ENCODE measurements at places on chromosomes 1 and 21.

GRCh38 chr1:75589637-75590036, 21.3 kb downstream of the SLC44A5 start:
- no peak for DNase-seq
- no peak overlapping the region for H3K4me3 ChIP-seq
- H3K27ac ChIP-seq = no peak overlapping the region
- H3K36me3 ChIP-seq = no peaks in the 10 kb centered on the region
- no peaks in the 10 kb centered on the region for H3K27me3 ChIP-seq

DNA sequence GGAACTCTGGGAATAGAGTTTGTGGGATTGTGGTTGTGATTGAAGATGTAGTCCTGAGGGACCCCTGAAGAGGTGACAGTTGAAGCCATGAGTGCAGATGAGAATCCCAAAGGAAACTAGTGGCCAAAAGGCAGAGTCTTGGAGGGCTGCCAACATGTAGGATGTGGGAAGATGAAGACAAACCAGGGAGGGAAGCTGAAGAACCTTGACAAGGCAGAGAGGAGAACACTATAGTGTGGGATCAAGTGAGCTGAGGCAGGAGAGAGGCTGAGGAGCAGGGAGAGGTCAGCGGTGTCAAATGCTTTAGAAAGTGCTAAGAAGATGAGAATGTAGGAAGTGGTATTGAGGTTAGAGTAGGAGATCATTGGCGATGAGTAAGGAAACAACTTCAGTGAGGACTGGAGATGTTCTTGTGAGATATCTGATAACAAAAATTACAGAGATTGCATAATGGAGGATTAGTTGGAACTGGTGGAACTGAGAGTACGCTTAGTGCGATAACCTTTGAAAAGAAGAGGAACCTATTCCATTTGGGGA, 88.5 kb upstream of the VCAM1 start:
- DNase-seq = no peak
- no peaks in the 10 kb centered on the region for H3K27me3 ChIP-seq
- H3K36me3 ChIP-seq = no peaks in the 10 kb centered on the region
- H3K4me3 ChIP-seq = no peak overlapping the region
- H3K27ac ChIP-seq = no peak overlapping the region
- H3K4me1 ChIP-seq = no peaks in the 10 kb centered on the region

DNA sequence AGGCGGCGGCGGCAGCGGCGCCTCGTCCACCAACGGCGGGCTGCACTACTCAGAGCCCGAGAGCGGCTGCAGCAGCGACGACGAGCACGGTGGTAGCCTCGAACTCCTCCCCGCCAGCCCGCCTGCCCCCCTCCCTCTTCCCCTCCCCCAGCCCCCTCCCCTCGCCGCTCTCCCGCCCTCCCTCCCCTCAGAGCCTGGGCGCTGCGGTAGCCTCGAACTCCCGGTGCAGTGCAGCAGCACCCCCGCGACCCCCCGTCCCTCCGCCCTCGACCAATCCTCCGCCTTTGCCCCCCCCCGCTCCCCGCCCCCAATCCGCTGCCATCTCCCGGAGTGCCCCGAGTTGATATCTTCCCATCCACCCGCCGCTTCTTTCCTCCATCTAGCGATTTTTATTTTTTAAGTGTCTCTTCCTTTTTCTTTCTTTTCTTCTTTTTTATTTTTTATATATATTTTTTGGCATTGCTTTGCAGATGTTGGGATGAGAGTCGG, 516 bp downstream of the RCOR3 start:
- peaks cover 31% of the 10 kb centered on the region for H3K4me1 ChIP-seq
- peak overlapping the region; percentile 96 for H3K4me3 ChIP-seq
- H3K27ac ChIP-seq = peak overlapping the region; percentile 99
- no peak for DNase-seq

DNA sequence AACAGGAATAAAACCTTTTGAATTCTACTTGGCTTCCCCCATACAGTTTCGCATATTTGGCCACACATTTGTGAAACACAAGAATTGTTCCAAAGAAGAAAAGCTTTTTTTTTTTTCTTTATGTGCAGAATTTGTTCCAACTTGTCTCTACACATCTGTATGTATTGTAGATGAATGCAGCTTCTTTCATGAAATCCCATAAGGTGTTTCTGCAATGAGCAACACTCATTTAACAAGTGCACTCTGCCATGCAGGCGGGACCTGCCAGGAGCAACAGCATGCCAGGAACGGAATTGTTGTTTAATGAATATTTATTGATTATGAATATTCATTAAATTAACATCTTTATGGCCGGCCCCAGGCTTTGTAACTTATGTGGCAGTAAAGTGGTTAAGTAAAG, 1075.0 kb downstream of the TTLL7 start:
- DNase-seq = no peak
- no peaks in the 10 kb centered on the region for H3K27me3 ChIP-seq

GRCh38 chr1:16999863-17000262, 11.9 kb downstream of the ATP13A2 start:
- no peak overlapping the region for H3K27ac ChIP-seq
- H3K27me3 ChIP-seq = no peaks in the 10 kb centered on the region
- no peak for DNase-seq

- no peaks in the 10 kb centered on the region for H3K36me3 ChIP-seq
- no peak overlapping the region for H3K27ac ChIP-seq
- no peak overlapping the region for H3K4me3 ChIP-seq
- no peak for DNase-seq
- H3K4me1 ChIP-seq = no peaks in the 10 kb centered on the region
These were observed 23.2 kb upstream of the CHIT1 start for GRCh38 chr1:203252678-203253077.

DNA sequence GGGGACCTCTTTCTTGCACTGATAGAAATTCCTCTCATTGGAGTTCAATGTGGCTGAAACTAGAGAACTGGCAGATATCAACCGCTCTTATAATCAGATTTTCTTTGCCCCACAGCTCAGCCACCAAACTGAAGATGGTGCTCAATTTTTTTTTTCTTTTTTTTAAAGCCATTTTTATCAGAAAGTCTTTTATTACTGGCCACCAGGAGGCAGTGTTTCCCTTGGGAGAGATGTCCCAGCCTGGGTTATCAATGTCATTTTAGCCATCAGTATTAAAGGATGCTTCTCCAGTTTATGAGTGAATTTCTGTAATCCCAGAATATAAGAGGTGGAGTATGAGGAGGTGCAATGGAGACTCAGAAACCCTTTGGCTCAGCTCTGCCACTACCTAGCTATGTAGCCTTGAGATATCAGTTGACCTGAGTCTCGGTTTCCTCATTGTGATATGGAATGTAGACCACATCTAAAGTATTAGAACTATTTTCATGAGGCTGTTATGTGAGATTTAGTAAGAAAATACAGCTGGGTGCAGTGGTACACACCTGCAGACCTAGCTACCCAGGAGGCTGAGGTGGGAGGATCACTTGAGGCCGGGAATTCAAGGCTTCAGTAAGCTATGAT, 27.6 kb downstream of the CD244 start:
- H3K36me3 ChIP-seq = no peaks in the 10 kb centered on the region
- H3K27me3 ChIP-seq = no peaks in the 10 kb centered on the region
- H3K27ac ChIP-seq = no peak overlapping the region
- no peak overlapping the region for H3K4me3 ChIP-seq
- peaks cover 10% of the 10 kb centered on the region for H3K4me1 ChIP-seq

DNA sequence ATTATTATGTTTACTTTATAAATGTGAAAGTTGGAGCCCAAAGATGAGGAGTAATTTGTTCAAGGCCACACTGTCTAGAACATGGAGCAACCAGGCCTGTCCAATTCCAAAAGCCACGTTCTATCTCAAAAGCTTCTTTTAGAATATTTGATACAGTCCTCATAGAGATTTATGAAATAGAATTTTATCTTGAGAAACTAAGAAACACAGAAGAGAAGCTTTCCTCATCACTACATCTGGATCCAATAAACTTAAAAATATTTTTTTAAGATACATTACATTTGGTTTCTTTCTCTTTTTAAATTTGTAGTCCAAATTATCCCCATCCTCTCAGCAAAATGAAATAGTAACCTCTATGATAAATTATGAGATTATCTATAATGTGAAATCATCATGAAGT, 58.9 kb downstream of the DDAH1 start:
- no peaks in the 10 kb centered on the region for H3K27me3 ChIP-seq
- no peaks in the 10 kb centered on the region for H3K36me3 ChIP-seq
- H3K4me1 ChIP-seq = peaks cover 35% of the 10 kb centered on the region
- DNase-seq = no peak
- no peak overlapping the region for H3K4me3 ChIP-seq
- H3K27ac ChIP-seq = no peak overlapping the region

GRCh38 chr21:21682172-21682571, 684.0 kb downstream of the NCAM2 start:
- no peaks in the 10 kb centered on the region for H3K4me1 ChIP-seq
- H3K36me3 ChIP-seq = no peaks in the 10 kb centered on the region
- H3K4me3 ChIP-seq = no peak overlapping the region
- no peak overlapping the region for H3K27ac ChIP-seq
- no peak for DNase-seq
- H3K27me3 ChIP-seq = no peaks in the 10 kb centered on the region

DNA sequence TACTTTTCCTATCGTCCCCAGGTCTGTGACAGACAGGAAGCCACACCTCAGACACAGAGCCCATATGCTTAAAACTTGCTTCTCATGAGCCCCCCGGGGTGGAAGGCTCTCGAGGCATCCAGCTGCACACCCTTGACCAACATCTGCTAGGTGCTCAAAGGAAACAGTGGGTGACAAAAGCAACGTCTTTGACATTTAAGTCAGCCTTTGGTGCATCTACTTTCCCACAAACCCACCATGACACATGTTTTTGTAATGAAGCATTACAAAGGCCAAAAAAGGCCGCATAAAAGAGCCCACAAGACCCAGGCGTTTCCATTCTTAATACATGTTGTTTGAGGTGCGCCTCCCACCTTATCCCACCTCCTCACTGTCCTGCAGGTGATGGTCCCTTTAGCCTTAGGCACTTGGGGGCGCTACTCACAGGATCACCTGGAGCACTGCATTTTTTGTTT, 11.8 kb upstream of the FASLG start:
- no peak overlapping the region for H3K27ac ChIP-seq
- H3K4me1 ChIP-seq = no peaks in the 10 kb centered on the region
- no peak overlapping the region for H3K4me3 ChIP-seq
- H3K36me3 ChIP-seq = no peaks in the 10 kb centered on the region
- no peak for DNase-seq

- no peak overlapping the region for H3K4me3 ChIP-seq
- no peak for DNase-seq
- peaks cover 10% of the 10 kb centered on the region for H3K4me1 ChIP-seq
These were observed 7.6 kb upstream of the C1orf174 start for GRCh38 chr1:3907621-3908165.

DNA sequence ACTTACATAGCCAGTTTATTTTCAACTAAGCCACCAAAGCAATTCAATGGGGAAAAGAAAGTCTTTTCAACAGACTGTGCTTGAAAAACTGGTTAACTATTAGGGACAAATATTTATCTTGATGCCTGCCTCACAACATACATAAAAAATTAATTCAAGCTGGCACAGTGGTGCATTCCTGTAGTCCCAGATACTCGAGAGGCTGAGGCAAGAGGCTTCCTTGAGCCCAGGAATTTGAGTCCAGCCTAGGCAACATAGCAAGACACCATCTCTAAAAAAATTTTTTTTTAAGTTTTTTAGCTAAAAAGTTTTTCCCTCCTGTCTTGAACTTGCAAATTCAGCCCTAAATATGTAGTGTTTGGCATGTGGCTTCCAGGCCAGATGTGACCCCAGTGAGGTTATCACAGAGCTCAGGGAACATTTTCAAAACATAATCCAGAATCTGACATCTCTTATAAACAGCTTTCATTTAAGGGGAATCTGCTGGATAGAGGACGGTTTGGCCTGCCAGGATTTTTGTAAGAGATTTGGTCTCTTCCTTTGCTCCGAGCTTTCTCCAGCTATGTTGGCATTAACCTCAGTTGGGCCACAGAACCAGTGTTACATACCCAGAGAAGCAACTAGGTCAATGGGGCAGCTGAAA, 46.4 kb downstream of the COL6A1 start:
- H3K36me3 ChIP-seq = no peaks in the 10 kb centered on the region
- no peaks in the 10 kb centered on the region for H3K27me3 ChIP-seq
- peak overlapping the region; percentile 84 for H3K27ac ChIP-seq

- peak overlapping the region; percentile 47 for H3K4me3 ChIP-seq
- H3K4me1 ChIP-seq = peaks cover 71% of the 10 kb centered on the region
- no peaks in the 10 kb centered on the region for H3K27me3 ChIP-seq
- H3K36me3 ChIP-seq = no peaks in the 10 kb centered on the region
- DNase-seq = no peak
These were observed 95.6 kb downstream of the RGS2 start for GRCh38 chr1:192904438-192904895.

DNA sequence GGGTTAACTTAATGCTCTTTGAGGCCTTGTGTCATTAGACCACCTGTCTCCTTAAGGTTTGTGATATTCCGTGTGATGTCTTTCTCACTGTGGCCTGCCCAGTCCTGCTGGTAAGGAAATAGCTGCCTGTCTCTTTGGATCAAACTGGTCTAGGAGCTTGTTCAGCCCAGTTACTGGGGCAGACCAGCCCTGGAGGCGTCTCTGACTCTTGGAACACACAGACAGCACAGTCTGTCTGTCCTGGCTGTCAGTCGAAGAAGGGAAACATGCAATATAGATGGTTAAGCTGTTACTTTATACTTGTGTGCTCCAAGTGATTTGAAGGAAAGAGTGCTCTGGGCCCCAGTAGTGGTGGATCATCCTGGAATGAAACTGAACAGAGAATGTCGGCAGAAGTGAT, 20.4 kb downstream of the PBX1 start:
- peaks cover 29% of the 10 kb centered on the region for H3K4me1 ChIP-seq
- no peaks in the 10 kb centered on the region for H3K27me3 ChIP-seq
- peak overlapping the region; percentile 90 for H3K27ac ChIP-seq
- DNase-seq = no peak
- H3K36me3 ChIP-seq = peaks cover 12% of the 10 kb centered on the region

DNA sequence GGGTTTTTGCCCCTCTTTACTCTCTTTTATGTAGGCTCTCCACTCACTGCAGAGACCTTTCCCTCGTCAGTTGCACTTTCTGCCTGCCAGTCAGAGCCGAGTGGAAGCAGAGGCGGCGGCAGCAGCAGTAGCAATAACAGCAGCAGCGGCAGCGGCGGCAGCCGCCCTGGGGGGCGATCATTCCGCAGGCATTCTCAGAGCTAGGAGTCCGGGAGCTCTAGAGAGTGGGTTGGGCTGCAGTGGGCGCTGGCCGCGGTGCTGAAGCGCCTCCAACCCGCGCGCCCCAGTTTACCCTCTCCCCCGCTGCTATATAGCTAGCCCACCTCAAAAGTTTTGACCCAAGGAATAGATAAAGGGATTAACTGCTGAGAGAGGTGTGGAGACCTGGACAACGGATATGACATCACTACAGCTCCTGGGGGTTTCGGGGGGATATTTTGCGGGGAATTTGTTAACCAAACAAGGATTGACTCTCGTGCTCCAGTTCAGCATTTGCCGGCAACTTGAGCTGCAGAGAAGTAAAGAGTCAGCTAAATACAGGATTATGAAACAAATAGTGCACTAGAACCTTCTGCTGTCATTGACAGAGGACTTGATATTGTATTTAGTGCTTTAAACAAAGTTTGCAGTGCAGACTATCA, at the start of gene OLFM3:
TSS of gene OLFM3 (minus strand) at position 102 of the 641 bp plus-strand sequence.
- DNase-seq = no peak
- H3K36me3 ChIP-seq = no peaks in the 10 kb centered on the region
- H3K27ac ChIP-seq = no peak within 1 kb of the TSS
- no peaks in the 10 kb centered on the region for H3K4me1 ChIP-seq
- H3K27me3 ChIP-seq = no peaks in the 10 kb centered on the region
- no peak within 1 kb of the TSS for H3K4me3 ChIP-seq

Data from esophagus muscularis mucosa (tissue), 4 donors.